T-helper 1 cell (primary cell): ENCODE measurements at places on chromosomes 4 and X.

- no peak for DNase-seq
Measured at GRCh38 chr4:61911313-61911756, 711.2 kb downstream of the ADGRL3 start.

GRCh38 chr4:183658362-183659028, 490 bp downstream of the RWDD4 start:
- peak; percentile 13 for DNase-seq

DNA sequence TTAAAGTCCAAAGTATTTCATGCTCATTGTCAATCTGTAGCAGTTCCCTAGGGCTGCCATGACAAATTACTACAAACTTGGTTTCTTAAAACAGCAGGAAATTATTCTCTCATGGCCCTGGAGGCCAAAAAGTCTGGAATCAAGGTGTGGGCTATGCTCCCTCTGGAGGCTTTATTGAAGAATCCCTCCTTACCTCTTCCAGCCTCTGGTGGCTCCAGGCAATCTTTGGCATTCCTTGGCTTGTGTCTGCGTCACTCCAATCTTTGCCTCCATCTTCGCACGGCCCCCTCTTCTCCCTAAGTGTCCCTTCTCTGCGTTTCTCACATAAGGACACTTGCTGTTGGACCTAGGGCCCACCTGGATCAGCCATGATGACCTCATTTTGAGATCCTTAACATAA, 170.4 kb downstream of the SMIM20 start:
- no peak for DNase-seq

DNA sequence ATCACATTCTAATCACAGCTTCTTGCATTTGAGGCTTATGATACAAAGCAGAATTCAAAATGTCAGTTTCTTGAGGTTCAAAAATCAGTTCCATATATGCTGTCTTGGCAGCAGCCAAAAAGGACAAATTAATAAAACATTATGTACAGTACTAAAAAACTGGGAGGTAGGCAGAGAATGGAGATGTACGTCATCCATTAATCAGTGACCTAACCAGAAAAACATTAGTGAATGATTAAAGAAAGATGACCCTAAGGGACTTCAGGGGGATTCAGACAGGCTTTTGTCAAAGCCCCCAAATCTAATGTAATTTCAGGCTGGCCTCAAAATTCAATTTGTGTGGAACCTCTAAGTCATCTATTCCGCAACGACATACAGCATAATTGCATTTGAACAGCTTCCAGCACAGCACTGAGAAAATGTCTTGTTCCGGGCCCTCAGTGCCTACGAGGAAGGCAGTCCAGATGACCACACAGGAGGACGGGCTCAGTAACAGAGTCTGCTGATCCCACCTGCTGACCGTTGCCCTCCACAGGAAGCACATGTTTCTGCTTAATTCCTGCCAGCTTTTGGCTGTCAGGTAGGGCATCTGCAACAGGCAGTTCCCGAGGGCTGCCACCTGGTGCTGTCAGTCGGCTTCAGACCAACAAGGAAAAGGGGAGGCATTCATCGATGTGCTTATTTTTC, 83.8 kb upstream of the HHIP start:
- DNase-seq, result no peak

DNA sequence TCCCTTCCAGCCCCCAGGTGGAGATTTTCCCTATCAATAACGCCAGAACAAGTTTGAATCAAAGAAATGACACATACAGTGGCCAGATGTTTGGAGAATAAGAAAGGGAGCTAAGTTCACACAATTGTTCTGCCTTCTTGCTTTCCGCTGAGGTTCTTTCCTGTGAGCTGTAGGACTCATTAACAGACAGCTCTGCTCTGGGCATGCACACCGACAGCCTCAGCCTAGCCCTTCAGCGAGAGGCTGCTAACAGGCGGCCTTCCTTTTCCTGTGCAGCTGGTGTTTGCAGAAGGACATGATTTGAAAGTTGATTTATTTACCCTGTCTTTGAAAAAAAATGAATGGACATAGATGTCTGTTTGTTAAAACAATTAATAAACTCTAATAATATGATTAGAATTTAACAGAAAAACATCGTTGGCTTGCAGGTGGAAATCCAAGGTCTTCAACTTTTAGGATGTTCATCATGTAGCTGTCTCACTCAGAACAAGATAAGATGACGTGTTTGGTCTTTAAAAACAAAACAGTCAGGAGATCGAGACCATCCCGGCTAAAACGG, 183.3 kb downstream of the KDR start:
- DNase-seq, result peak; percentile 63

DNA sequence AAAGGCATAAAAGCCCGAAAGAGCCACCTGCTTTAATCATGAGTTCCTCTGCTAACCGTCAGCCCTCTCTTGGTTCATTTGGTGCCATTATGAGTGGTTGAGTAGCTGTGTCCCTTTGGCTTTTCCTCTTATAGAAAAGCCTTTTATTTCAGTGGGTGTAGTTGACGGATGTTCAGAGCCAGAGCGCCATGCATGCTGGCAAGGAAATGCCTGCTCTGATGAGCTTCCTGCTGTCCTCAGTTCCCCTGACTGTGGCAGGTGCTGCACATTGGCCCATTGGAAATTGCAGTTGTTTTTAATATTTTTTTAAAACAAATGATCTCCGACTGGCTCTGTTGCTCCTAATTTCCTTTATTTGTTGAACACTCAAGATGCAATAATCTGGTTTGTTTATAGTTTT, 77.3 kb upstream of the LIMCH1 start:
- no peak for DNase-seq

- peak; percentile 45 for DNase-seq
Measured at GRCh38 chrX:49172280-49172780, 632 bp downstream of the PLP2 start.

DNA sequence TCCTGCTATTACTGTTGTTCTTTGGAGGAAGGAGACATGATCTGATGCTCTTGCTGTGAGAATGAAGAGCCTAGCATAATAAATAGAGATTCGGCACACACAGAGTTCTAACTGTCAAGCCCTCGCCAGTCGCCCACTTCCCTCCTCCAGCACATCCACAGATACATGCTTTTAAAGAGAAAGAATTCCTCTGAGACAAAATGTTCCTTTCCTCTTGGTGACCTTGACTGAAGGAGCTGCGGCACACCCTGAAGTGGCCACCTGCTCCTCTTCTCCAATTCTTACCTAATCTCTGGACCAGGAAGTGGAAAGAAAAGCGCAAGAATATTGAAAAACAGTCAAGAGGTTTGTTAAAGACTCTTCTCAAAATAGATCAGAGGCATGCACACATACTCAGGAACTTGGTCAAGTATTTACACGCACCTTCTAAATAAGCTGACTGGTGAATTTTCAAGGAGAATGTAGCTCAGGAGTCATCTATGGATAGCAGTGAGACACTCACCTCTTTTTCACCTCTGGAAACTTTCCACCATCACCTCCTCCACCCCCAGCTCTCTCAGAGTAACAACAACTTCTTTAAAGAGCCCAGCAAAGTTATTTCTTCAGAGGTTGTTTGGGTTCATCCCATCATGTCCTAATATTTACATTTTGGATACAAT, 95.4 kb downstream of the PARM1 start:
- DNase-seq, result no peak

GRCh38 chrX:15911734-15912550, 57.3 kb upstream of the AP1S2 start:
- no peak for DNase-seq

GRCh38 chrX:119688911-119689321, 4.1 kb downstream of the SEPTIN6 start:
- DNase-seq, result no peak

GRCh38 chrX:120271218-120271617, 20.6 kb downstream of the ZBTB33 start:
- no peak for DNase-seq

- no peak for DNase-seq
Measured at GRCh38 chr4:39037491-39037825, 5.2 kb upstream of the TMEM156 start.

- DNase-seq, result no peak
Measured at GRCh38 chr4:153850533-153851280, 61.8 kb upstream of the SFRP2 start.

DNA sequence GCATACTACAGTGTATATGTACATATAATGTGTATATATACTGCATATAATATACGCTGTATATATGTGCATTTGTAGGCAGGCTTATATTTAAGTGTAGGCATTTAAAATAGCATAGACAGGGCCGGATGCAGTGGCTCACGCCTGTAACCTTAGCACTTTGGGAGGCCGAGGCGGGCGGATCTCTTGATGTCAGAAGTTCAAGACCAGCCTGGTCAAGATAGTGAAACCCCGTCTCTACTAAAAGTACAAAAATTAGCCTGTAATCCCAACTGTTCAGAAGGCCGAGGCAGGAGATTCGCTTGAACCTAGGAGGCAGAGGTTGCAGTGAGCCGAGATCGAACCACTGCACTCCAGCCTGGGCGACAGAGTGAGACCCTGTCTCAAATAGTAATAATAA, 78.4 kb downstream of the JAKMIP1 start:
- no peak for DNase-seq

DNA sequence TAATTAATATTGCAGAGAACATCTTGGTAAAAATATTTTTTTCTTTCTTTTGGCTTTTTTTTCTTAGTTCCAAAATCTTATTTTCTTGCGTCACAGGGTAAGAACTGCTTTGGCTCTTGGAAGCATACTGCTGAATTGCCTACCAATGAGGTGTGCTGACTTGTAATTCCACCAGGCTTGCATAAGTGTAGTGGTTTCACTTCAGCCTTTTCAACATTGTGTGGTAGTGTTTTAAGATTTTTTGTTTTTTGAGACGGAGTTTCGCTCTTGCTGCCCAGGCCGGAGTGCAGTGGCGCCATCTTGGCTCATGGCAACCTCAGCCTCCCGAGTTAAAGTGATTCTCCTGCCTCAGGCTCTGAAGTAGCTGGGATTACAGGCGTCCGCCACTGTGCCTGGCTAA, 42.4 kb downstream of the N4BP2 start:
- no peak for DNase-seq

- no peak for DNase-seq
Measured at GRCh38 chr4:154692304-154692818, 51.4 kb upstream of the LRAT start.

DNA sequence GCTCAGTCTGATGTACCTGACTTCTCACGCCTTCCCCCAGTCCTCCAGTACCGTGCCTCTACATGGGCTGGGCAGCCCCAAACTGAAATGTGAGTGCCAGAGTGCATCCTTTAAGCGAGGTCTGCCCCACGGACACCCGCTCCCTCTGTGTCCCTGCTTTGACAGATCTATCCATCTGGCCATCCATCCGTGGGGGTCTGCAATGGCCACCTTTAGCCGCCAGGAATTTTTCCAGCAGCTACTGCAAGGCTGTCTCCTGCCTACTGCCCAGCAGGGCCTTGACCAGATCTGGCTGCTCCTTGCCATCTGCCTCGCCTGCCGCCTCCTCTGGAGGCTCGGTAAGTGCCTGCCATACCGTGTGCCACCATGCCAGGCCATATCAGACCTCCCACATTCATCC, 827 bp downstream of the PORCN start:
- no peak for DNase-seq

- peak; percentile 11 for DNase-seq
Measured at GRCh38 chrX:32533848-32534247, 677.5 kb downstream of the DMD start.

GRCh38 chrX:95290455-95290854, 1394.2 kb upstream of the DIAPH2 start:
- DNase-seq, result no peak

- no peak for DNase-seq
Measured at GRCh38 chr4:6087669-6088341, 69.6 kb upstream of the C4orf50 start.

DNA sequence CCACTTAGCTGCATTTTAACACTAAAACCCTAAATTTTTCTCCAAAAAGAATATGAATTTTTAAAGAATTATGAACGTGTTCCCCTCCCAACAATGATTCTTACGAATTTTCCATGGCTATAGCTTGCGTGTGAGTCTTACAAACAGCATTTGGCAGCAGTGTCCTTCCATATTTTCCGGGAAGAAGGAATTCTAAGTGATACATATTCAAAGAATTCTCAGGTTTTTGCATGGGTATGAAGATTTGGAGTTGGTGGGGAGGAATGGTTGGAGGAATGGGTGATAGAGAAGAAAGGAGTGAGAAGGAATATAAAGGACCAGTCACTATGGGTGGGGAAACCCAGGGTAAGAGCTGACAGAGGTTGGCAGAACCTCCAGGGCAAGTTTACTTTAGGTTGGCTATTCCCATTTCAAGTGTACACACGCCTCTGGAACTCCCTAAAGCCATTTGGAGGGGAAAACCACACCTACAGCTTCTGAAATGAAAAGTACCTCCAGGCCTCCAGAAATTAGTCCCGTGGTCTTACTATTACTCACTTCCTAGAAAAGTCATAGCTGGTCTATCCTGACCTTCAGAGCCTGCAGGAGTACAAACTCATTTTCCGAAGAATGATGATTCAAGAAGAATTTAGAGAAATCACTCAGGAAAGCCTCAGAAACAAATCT, 420.8 kb upstream of the DIPK2B start:
- no peak for DNase-seq

GRCh38 chrX:109352066-109352588, 129.8 kb downstream of the GUCY2F start:
- DNase-seq, result no peak

- DNase-seq, result no peak
Measured at GRCh38 chrX:12480956-12481355, 310.3 kb upstream of the PRPS2 start.

- no peak for DNase-seq
Measured at GRCh38 chrX:57528670-57529255, 63.0 kb upstream of the ZXDB start.

- DNase-seq, result no peak
Measured at GRCh38 chrX:84187533-84188319, at the start of gene RPS6KA6. TSS of gene RPS6KA6 (minus strand) at chrX:84188199. CDS start at chrX:84187899, 300 bp downstream.

GRCh38 chr4:87225936-87226335, 5.5 kb upstream of the KLHL8 start:
- DNase-seq, result no peak

DNA sequence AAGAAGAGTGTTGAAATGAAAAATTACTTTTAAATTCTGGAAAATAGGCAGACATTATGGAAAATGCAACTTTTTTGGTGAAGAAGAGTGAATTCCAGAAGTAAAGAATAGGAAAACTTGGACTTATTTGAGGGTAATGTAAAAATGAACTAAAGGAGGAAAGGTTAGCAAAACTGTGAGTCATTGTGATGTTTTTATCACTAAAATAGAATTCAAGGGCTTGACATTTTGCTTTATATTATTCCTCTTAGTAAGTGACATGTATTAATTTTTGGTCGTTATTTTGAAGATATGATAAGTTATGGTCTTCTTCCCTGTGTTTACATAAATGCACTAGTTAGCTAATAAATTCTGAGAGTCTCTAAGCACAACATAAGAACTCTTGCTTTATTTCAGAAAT, 390.9 kb downstream of the FAT4 start:
- no peak for DNase-seq
